ENCODE measurements at places on chromosomes 3 and 15.

GRCh38 chr3:124059580-124059979 lies 67.7 kb upstream of the ROPN1 start:
- no peak for DNase-seq

- no peak for DNase-seq
Measured at GRCh38 chr3:58383904-58384303, 49.7 kb downstream of the PDHB start.

GRCh38 chr3:114221165-114221880 lies 16.1 kb downstream of the ZNF80 start:
- no peak for DNase-seq

GRCh38 chr3:102223132-102223531 lies 211.7 kb upstream of the ZPLD1 start:
- DNase-seq, result no peak

- no peak for DNase-seq
Measured at GRCh38 chr3:186476044-186476468, 68.1 kb downstream of the CRYGS start.

DNA sequence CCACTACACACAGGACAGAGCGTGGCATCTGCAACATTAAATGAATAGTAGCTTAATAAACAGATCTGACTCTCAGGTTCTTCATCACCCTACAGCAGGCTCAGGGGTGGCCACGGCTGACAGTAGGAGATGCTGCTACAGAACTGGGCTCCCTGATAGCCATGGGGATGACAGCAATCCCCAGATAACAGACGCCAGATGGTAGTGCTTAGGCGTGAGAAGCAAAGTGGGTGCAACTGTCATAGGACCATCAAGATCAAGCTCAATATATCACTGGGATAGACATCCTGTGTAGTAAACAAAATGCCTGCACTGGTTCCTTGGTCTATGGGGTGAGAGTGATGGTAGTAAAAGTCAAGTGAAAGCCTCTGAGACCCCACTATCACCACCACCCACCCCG lies 2.6 kb upstream of the TPRA1 start:
- DNase-seq, result no peak

DNA sequence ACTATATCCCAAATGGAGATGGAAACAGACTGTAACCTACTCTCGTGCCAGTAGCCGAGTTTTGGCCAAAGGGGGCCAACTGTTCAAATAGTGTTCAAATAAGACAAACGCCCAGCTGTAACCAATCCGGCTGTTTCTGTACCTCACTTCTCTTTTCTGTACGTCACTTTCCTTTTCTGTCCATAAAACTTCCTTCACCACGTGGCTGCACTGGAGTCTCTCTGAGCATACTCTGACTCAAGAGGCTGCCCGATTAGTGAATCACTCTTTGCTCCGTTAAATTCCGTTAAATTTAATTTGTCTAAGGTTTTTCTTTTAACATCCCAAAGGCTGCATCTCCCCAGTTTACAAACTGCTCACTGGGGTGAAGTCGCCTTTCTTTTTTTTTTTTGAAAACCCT lies 219.2 kb upstream of the P2RY1 start:
- DNase-seq, result no peak

Data from D721Med (cell line).